Activated gamma-delta T cell treated with anti-CD3 and anti-CD28 coated beads, Interleukin-2, amount 50 U/mL, for 16 hours (primary cell): ENCODE measurements at places on chromosomes 4 and X.
A peak's percentile ranks its signal among the peaks of the same experiment; 100 is the strongest.

DNA sequence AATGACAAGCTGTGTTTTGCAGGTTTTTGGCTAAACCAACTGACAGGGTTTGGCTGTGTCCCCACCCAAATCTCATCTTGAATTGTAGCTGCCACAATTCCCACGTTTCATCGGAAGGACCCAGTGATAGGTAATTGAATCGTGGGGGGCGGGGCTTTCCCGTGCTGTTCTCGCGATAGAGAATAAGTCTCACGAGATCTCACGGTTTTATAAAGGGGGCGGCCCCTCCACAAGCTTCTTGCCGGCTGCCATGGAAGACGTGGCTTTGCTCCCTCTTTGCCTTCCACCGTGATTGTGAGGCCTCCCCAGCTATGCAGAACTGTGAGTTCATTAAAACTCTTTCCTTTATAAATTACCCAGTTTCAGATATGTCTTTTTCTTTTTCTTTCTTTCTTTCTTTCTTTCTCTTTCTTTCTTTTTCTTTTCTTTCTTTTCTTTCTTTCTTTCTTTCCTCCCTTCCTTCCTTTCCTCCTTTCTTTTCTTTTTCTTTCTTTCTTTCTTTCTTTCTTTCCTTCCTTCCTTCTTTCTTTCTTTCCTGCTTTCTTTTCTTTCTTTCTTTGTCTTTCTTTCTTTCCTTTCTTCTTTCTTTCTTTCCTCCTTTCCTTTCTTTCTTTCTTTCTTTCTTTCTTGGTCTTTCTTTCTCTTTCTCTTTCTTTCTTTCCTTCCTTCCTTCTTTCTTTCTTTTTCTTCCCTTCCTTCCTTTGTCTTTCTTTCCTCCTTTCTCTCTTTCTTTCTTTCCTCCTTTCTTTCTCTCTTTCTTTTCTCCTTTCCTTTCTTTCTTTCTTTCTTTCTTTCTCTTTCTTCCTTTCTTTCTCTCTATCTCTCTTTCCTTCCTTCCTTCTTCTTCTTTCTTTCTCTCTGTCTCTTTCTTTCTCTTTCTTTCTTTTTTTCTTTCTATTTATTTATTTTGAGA is 54.8 kb downstream of the SHOX start:
- no peak for DNase-seq

DNA sequence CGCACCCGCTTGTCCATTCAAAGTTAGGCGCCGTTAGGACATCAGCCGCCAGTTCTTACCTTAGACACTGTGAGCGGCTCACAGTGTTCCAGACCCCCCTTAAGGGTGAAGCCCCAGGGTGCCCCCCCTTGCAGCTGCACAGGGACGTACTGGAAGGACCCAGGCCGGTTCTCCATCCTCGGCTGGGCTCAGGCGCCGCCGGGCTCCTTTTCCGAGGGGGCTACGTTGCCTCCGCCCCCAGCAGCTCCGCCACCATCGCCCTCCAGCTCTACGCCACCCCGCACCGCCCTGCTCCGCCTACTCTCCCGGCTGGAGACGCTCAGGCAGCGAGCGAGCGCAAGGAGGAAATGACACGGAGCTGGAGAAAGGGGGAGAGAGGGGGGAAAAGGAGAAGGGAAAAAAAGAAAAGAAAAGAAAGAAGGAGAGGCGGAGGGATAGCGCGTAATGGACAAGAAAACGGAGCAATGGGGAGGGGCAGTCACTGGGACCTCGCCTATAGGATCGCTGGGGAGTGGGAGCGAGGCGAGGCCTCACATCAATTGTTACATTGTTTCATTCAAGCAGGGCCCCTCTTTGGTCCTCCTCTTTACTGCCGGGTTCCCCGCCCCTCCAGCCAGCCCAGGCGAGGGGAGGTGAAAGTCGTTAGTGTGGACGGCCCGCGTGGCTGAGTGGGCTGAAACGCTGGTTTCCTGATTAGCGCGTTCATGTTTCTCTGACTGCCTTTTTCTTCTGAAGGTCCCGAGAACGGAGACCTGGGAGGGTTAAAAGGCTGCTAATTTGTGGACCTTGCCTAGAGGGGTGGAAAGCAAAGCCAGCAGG is at the start of gene SHROOM4:
Gene SHROOM4 (minus strand): TSS at position 352 of the 819 bp plus-strand sequence. CDS start 176 bp downstream, at position 176.
- DNase-seq: no peak

GRCh38 chr4:164313853-164314252 is 440.1 kb upstream of the SMIM31 start:
- DNase-seq: no peak

- no peak for DNase-seq
Observed at GRCh38 chr4:159105761-159106243, 2.9 kb downstream of the RAPGEF2 start.

DNA sequence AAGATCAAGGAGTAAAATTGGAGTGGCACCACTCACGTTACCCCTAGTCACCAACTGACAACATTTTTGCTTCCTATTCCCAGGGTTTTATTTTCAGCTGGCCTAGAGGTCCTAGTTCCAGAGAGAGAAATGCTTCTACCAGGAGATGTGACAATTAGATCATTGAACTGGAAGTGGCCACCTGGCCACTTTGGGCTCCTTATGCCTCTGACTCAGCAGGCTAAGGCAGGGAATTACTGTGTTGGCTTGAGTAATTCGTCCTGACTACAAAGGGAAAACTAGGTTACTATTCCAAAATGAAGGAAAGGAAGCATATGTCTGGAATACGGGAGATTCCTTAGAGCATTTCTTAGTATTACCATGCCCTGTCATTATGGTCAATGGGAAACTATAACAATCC is 831.6 kb upstream of the NDST4 start:
- no peak for DNase-seq

GRCh38 chr4:105092356-105092755 is 54.3 kb upstream of the TET2 start:
- DNase-seq: no peak

DNA sequence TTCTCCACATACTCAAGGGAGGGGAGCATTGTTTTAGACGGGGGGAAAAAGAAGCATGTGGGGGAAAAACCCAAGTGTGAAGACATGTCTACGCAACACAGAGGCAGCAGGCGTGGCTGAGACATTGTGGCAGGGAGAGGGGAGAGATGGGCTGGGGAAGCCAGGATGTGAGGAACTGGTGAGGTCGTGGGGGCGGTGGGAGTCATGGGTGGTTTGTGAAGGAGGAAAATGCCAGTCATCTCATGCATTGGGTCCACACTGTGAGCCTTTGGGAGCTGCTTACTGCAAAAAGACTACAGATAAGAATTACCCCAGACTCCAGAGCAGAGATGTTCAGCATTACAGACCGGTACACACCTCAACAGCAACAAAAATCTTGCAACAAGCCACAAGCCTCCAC is 2.1 kb downstream of the JAKMIP1 start:
- DNase-seq: peak; percentile 73

- no peak for DNase-seq
Observed at GRCh38 chr4:153255233-153255632, 51.0 kb downstream of the TRIM2 start.

- no peak for DNase-seq
Observed at GRCh38 chrX:136692271-136692670, 44.3 kb downstream of the CD40LG start.

- no peak for DNase-seq
Observed at GRCh38 chr4:107896646-107897045, 34.7 kb upstream of the CYP2U1 start.

DNA sequence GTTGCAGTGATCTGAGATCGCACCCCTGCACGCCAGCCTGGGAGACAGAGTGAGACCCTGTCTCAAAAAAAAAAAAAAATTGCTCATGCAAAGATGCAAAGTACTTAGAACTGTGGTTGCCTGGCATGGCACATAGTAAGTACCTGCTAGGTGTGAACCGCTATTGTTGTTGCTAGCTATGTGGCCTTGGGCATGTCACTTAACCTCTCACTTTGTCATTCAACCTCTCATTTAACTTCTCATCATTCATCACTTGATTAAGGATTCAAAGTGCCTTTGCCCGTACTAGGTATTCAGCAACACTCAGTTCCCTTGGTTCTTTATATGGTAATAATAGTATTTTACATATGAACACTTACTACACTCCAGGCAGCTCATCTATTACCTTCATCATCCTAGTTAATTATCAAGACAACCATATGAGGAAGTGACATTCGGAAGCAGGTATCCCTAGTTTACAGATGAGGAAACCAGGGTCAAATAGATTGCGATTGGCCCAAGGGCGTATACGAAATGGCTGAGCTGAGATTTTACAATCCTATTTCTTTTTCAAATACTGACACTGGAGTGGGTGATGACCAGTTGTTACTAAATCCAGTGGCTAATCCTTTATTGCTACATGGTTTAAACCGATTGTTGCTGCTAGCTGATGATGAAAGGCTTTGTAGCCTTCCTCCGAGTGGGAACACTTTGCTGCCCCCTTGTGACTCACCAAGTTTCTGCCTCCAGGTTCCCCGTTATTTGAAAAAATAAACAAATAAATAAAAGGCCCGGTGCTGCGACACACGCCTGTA is 28.8 kb upstream of the SOWAHD start:
- DNase-seq: peak; percentile 51

DNA sequence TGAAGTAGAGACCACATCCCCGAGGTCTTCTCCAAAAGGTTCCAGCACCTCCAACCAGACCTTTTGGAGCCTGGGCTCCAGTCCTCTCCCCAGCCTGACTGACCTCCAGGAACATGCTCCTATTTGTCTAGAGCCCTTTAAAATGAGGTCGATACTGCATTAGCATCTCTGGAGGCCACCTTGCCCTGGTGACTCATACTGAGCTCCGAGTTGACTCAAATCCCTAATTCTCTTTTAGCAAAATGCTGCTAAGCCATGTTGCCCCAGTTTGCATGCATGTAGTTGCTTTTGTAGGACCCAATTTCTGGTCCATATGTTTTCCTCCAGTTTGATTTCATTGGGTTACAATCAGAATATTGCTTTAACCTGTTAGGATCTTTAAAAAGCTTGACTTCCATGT is 43.5 kb upstream of the CITED1 start:
- DNase-seq: no peak

DNA sequence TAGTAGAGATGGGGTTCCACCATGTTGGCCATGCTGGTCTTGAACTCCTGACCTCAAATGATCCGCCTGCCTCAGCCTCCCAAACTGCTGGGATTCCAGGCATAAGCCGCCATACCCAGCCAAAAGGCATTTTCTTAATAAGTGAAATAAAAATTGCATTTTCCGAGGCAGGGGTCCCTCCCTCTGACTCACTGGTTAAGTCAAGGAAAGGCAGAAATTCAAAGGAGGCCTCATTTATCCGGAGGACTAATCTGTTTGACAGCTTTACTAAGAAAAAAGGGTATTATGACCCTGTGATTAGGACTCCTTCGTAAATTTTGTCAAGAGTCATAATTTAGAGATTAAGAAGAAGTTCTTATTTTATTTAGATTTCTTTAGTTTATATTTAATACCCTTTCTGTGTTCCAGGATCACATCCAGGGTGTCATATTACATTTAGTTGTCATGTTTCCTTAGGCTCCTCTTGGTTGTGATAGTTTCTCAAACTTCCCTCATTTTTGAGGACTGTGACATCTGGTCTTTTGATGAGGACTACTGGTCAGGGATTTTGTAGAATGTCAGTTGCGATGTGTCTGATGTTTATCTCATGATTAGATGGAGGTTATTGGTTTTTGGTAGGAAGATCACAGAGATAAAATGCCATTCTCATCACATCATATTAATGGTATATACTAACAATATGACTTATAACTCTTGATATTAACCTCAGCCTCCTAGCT is 753.7 kb upstream of the AMOT start:
- no peak for DNase-seq

GRCh38 chr4:99165978-99166377 is 21.9 kb upstream of the ADH4 start:
- DNase-seq: no peak

DNA sequence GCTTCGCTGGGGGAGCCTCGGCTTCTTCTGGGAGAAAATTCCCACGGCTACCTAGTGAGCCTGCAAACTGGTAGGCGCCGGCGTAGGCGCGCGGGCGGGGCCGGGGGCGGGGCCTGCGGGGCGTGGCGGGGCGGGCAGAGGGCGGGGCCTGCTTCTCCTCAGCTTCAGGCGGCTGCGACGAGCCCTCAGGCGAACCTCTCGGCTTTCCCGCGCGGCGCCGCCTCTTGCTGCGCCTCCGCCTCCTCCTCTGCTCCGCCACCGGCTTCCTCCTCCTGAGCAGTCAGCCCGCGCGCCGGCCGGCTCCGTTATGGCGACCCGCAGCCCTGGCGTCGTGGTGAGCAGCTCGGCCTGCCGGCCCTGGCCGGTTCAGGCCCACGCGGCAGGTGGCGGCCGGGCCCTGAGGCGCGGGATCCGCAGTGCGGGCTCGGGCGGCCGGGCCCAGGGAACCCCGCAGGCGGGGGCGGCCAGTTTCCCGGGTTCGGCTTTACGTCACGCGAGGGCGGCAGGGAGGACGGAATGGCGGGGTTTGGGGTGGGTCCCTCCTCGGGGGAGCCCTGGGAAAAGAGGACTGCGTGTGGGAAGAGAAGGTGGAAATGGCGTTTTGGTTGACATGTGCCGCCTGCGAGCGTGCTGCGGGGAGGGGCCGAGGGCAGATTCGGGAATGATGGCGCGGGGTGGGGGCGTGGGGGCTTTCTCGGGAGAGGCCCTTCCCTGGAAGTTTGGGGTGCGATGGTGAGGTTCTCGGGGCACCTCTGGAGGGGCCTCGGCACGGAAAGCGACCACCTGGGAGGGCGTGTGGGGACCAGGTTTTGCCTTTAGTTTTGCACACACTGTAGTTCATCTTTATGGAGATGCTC is at the start of gene HPRT1:
Gene HPRT1 (plus strand): TSS at position 161 of the 857 bp plus-strand sequence. CDS start 147 bp downstream, at position 308.
- peak; percentile 52 for DNase-seq

DNA sequence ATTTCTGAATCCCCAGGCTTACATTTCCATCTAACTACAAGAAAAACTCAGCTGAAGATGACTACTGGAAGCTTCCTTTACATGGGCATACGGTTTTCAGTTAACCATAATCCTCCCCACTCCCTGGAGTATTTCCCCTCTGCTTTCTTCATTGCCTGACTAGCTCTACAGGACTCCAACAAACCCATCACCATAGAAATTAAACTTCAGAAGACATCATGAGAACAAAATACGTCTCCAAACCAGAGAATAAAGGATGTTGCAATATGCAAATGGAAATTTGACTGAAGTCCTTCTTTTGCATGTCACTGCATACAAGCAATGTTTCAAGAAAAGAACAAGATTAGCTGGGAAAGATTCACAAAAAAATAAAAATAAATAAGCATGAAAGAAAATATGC is 170.2 kb upstream of the PCDH18 start:
- no peak for DNase-seq

GRCh38 chr4:180789929-180790328 is 1453.3 kb upstream of the TENM3 start:
- DNase-seq: no peak

GRCh38 chr4:19686456-19686855 is 565.2 kb upstream of the SLIT2 start:
- DNase-seq: no peak

GRCh38 chrX:95974890-95975289 is 709.8 kb upstream of the DIAPH2 start:
- no peak for DNase-seq
